IPS DF 6.9 (cell line): ENCODE measurements at places on chromosomes 7 and 10.

GRCh38 chr10:25068152-25069058 is 52.0 kb downstream of the THNSL1 start:
- DNase-seq: peak; percentile 22

DNA sequence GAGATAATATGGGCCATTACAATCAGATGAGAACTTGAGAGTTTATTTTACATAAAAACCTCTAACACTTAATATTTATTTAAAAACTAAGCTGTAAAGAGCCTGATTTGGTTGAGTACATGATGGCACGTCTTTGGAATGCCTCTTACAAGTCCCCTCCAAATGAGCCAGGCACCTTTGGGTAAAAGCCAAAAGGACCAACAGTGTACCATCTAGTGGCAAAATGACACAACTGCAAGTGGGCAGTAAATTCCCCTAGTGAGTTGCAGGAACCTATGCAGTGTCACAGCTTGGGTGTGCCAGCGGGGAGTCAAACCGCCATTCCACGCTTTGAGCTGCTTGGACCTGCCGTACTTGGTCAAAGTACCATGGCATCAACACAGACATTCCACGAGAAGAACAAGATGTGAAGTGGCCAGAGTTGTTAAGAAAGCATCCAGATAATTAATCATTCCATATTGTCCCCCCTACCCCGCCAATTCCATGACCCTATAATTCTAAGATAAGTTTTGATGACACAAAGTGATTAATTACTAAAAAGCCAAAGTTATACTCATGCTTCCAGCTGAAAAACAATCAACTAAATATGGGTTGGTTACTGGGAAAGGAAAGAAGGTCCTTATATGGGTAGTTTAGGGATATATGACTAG is 115.2 kb downstream of the SORBS1 start:
- peak; percentile 71 for DNase-seq

DNA sequence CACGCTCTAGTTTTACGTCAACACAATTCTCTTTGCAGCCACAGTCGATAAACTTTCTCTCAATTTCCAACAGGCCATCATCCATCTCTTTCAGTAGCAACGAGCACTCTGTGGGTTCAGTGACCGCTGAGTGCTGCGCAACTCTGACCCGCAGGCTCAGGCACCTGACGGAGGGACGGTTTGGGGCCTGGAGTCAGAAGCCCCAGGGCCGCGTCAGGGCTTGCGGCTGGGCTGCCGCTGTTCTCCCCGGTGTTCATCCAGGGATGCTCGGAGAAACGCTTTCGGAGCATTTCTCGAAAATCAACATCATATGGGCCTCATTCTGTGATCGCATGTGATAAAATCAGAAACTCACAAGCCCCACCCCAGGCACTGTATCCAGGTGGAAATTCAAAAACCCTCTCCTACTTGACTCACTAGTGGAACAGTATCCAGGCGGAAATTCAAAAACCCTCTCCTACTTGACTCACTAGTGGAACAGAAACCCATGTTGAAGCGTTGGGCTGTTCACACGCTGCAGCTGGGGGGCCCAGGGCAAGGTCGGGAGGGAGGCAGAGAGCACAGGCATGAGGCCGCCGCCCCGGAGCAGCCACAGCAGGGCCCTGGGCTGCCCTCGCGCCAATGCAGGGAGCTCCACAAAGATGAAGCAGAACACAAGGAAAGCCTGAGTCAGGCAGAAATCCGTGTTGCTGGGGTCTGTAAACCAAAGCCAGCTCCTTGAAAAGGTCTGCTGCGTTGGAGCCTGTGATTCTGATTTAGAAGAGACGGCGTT is 73.3 kb upstream of the NKX6-2 start:
- no peak for DNase-seq

DNA sequence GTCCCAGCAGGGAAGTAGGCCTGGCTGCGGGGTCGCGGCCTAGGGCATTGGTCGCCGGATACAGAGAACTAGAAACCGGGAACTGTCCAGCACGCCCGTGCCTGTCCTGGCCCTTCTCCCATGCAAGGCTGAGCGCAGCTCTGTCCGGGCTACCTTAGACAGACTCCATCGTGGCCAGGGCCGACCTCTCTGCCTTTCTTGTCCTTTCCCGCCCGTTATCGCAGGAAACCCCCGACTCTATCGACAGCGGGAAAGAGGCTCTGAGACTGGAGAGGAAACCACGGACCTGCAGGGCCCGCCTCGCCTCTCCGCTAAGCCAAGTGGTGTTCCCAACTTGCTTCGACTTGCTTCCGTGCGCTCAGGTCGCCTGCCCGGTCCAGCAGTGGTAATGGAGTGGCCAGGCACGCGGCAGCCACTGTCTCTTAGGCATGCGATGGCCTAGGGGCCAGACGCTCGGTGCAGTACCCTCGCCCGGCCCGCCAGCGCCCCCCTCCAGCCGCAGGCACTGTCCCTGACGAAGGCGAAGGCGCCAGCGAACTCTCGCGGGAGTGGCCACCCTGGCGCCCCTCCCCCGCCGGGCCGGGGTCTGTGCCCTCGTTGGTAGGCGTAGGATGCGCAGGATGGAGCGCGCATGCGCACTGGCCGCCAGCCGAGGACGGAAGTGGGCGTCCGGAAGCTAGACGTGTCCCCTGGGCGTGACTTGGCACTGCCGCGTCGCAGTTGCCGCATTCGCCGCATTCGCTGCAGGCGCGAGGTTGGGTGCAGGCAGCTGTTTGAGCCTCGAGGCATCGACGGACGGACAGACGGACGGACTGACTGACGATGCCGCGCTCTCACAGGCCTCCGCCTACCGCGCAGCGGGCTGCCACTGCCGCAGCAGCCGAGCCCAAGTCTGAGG is 54.4 kb downstream of the MCMBP start:
- peak; percentile 84 for DNase-seq

DNA sequence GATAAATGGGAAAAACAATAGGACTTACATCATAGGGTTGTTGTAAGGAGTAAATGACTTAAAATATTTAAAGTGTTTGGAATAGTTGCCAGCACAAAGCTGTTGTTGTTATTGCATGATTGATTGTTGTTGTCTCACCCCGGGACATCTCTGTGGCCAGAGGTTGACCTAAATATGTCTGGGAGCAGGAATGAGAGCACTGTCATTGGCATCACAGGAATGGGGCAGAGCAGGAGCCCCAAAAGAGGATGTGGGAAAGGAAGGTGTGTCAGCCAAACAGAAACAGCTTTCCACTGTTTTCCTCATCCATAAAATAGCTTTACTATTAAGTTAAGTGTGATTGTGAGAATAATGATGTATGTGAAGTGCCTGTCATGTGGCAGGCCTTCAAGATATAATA is 121.6 kb downstream of the TMEM168 start:
- no peak for DNase-seq

DNA sequence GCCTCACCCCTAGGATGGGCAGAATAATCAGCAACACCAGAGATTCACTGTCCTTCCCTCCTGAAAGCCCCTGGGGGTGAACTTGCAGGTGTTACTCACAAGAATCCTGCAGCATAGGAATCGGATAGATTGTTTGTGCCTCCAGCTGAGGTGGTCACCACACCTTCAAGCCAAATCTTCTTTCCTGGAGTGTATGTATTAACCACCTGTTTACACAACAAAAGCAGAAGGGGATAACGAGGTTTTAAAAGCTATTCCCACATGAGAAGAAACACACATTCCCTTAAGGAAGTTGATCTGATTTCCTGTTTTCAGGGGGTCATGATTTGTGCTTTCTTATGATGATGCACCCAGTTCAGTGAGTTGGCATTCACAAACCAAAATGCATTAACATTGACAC is 173.8 kb upstream of the HPS1 start:
- no peak for DNase-seq

DNA sequence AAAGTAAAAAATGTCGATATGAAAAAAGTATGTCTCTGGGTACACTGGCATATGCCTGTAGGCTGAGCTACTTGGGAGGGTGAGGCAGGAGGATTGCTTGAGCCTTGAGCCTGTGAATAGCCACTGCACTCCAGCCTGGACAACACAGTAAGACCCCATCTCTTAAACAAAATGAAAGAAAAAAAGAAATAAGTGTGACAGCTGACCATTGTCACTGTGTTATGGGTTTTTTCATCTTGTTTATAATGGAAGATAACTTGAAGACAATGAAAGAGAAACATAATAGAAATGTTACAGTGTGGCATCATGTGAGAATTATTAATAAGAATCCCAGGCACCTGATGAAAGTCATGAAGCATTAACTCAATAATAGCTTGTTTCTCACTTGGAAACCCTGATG is 75.0 kb downstream of the APBB1IP start:
- no peak for DNase-seq

DNA sequence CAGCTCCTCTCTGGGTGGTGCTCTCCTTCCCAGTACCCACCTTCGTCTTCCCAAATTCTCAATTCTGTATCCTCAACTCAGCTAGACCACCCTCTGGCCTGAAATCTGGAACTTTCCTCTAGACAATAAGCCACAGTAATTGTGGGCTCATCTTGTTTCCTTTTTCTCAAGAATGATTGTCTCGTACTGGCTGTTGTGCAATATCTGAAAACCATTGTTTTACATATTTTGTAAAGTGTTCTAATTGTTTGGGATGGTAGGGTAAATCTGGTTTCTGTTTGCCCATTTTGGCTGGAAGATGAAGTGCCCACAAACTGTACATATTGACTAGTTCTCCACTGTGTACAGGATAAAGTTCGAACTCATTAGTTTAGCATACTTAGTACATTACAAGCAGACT is 11.3 kb upstream of the NOBOX start:
- DNase-seq: no peak
